Right renal pelvis (tissue), 4 donors: ENCODE measurements at places on chromosomes 4 and X. TPM values are rescaled to one million over a fixed set of nuclear protein-coding genes. Genes with fewer than 3 reads are reported as not detected.

DNA sequence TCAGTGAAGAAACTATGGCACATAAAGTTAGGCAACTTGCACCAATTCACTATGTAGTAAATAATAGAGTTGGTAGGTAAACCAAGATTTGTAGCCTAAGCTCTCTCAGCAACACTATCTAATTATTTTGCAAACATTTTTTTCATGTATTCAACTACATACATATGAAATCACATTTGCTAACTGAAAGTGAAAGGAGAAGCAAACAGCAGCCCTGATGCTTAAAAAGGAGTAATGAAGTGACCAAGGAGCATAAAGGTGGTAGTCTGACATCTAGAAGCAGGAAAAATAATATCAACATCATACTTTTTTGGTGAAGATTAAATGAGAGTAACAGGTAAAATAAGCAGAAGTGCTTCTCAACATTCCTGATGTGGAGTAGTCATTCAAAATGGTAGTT is 603.7 kb downstream of the GRXCR1 start:
- no peak for DNase-seq

DNA sequence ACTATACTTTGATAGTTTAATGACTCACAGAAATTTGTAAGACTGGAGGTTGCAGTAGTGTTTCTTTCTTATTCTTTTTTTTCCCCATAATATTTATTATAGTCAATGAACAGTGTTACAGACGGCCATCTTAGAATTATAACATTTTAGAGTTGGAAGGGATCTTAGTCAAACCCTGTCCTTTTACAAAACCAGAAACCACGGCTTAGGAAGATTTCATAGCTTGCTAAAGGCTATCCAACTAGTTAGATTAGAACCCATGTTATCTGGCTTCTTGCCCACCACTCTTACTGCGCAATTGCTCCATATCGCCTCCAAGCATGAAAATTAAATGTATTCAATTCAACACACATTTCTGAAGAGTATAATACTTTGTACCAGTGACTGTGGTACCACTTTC is 1.1 kb downstream of the XIAP start:
- no peak for DNase-seq

GRCh38 chrX:12447448-12448064 is 309.3 kb downstream of the FRMPD4 start:
- DNase-seq, result no peak

DNA sequence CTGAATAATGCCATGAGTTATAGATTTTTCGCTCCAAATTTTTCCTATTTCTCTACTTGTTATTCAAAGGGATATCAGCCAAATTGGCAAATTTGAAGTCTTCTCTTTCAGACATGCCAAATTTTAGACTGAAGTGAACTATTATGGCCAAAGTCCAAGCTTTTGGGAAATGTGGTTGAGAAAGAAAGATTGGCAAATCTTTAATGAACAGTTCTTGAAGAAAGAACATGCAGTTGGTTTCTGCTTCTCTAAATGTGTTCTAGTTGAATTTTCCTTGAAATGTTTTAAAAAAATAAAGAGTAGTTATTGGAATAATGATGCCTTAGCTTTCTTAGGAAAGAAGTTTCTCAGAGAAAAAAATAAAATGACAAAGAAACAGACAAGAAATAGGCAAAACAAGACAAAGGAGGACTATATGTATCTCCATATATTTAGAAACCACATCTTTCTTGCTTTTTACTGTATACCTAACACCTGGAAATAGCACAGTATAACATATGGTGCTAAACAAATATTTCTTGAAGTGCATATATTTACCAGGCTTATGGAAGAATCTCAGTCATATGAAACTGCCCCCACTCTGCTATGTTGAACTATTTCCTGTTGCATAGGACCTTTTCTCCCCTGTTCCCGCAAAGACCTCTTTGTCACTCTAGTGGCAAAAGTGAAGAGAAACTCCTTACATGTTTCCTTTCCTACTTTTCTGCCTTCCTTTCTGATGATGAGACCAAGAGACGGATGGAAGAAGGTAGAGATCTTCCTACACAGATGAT is 250.0 kb downstream of the ARHGAP24 start:
- no peak for DNase-seq

DNA sequence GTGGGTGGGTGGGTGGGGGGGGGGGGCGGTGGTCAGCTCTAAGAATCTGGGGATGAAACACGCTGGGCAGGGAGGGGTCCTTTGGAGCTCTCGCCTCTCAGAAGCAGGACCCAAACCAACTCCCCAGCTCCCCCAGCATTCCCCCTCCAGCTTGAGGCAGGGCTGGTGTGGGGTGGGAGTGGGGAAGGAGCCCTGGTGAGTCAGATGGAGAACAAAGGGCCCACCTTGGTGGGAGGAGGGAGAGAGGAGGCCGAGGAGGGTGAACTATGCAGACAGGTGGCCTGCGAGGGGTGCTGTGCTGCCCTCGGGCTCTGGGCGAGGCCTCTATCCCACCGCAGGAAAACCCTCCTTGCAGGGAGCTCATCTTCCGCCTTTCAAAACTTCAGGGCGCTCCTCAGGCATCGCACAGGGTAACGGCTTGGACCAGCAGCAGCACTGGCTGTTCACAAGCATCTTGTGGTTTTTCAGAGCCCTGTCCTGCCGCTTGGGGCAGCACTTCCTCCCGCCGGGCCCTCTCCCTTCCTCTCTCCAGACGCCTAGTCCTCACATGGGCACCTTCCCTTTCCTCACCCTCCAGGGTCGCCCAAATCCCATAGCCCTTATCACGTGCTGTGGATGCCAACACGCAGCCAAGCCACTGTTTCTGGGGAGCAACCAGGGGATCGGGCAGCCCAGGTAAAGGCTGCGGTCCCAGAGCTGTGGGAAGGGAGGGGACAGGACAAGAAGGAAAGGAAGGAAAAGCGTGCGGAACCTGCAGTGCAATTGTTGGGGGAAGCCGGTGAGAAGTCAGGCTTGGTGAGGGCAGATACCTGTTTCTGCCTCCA is 34.0 kb upstream of the GRPEL1 start:
- DNase-seq, result no peak

DNA sequence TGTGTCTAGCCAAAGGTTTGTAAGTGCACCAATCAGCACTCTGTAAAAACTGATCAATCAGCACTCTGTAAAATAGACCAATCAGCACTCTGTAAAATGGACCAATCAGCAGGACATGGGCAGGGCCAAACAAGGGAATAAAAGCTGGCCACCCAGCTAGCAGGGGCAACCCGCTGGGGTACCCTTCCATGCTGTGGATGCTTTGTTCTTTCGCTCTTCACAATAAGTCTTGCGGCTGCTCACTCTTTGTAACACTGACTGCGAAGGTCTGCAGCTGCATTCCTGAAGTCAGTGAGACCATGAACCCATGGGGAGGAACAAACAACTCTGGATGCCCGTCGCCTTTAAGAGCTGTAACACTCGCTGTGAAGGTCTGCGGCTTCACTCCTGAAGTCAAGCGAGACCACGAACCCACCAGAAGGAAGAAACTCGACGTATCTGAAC is 14.3 kb downstream of the HNRNPDL start:
- DNase-seq, result no peak

- no peak for DNase-seq
These were observed 66.3 kb downstream of the SRPX start for GRCh38 chrX:38154340-38154739.

DNA sequence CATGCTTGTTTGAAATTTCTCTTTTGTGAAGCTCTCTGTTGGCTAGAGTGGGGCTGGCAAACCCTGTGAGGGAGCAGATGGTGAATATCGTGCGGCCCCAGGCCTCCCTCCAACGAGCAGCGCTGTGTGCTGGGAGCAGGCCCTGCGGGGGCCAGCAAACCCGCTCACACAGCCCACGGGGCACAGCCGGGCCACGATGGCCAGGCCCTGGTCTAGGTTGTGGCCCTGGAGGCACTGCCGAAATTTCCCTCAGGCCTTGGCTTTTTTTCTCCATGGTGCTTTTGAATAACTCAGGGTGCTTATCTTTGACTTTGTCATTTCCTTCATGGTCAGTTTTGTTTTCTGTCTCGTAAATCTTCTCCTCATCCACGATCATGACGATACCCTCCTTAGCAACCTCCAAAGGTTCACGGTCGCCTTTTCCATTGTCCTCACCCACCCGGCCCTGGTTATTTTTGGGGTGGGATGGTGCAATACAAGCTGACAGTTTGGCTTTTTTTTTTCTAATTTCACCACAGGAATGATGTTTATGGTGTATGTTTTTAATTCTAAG is 20.7 kb downstream of the PCGF3 start:
- no peak for DNase-seq

GRCh38 chr4:52408471-52408870 is 250.6 kb downstream of the USP46 start:
- DNase-seq, result no peak

DNA sequence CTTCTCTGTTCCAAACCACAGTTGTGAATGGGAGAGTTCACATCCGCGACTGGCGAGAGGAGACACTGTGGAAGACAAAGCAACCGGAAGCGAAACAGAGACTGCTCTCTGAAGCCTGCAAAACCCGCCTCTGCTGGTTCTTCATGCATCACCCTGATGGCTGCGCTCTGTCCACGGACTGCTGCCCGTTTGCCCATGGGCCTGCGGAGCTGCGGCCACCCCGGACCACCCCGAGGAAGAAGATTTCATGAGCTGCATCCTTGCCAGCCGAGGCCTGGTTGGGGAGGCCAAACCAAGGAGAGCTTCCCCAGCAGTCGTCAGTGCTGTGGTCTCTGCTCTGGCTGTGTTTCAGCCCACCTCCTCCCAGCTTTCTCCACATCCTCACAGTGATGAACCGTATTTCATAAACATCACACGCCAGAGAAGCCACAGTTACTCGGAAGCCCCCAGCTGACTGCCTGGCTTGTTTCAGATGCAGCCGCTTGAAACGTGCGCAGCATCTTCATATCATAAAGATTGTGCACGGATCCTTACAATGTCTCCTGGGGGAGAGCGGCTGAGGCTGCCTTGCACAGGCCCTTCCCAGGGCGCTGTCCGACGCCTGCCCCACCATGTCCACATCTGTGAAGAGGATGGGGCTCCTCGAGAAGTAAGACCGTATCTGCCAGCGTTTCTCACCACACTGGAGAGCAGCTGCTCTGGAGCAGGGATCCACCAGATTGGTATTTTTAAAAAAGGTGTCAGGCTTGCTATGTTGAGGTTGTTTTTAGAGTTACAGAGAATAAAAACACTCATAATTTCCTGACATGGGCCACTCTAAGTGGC is 35.4 kb downstream of the TRMT44 start:
- no peak for DNase-seq

DNA sequence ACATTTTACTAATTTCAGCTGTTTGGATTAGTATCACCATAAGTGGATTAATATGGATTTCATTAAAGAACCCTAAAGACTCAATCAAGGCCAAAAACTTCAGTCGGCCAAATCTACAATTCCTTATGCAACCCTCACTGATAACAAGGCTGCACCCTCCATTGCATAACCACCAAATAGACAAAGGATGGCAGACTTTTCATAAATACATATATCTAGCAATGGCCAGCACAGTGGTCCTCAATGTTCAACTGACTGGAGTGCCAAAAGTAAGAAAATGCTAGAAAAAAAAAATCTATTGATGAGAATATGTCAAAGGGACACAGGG is 46.6 kb downstream of the MID1IP1 start:
- DNase-seq, result no peak

DNA sequence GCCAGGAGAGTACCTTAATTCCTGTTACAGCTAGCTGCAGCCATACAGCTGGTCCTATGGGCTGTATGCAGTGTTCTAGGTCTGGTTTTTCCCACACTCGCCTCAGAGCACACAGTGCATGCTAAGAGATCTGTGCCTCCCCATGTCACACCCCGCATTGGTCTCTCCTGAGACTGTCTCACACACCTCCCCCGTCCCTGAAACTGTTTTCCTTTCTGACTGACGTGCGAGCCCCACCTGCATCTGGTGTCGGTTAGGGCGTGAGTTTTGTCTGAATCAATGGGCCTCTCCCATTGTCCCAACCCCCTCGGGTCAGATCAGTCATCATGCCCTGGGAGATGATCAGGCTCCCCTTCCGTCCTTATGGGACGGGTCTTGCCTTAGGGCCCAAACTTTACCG is 3.4 kb upstream of the UGT8 start:
- no peak for DNase-seq

DCAF8L2 gene
- not detected for polyA plus RNA-seq

LUZP4 gene
- not detected for polyA plus RNA-seq

MAGED4 gene
- 19.9 TPM for polyA plus RNA-seq

UGT2A3 gene
- polyA plus RNA-seq, result 79.0 TPM

MAGEB17 gene
- polyA plus RNA-seq, result not detected

S100P gene
- 30.4 TPM for polyA plus RNA-seq

FAM47A gene
- not detected for polyA plus RNA-seq

GLOD5 gene
- 2.4 TPM for polyA plus RNA-seq

CABS1 gene
- polyA plus RNA-seq, result 0.13 TPM

RIBC1 gene
- polyA plus RNA-seq, result 4.2 TPM

LRRC66 gene
- polyA plus RNA-seq, result 0.86 TPM

CLCN3 gene
- polyA plus RNA-seq, result 57.9 TPM

PRSS48 gene
- polyA plus RNA-seq, result not detected
